ENCODE measurements at places on chromosomes 7 and 10.

GRCh38 chr7:92944633-92945032 is 108.3 kb upstream of the CDK6 start:
- no peak for DNase-seq

DNA sequence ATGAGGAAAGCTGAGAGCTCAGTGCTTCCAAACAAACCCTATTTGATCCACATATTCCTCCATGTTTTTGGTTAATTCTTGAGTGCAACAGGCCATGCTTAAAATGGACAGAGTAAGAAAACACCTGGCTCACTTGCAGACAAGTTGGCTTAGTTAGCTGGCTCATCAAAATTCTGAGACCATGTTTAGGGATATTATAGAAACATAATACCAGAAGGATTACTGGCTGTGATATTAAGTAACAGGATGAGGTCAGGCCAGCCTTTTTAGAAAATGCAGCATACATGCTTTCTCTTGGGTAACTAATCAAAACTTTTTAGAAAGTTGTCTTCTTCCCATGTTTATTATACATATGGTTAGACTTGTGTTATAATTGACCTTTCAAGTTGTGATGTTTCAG is 867.2 kb upstream of the LRRTM3 start:
- DNase-seq, result no peak

GRCh38 chr7:122137251-122138077 is 6.6 kb downstream of the AASS start:
- no peak for DNase-seq

DNA sequence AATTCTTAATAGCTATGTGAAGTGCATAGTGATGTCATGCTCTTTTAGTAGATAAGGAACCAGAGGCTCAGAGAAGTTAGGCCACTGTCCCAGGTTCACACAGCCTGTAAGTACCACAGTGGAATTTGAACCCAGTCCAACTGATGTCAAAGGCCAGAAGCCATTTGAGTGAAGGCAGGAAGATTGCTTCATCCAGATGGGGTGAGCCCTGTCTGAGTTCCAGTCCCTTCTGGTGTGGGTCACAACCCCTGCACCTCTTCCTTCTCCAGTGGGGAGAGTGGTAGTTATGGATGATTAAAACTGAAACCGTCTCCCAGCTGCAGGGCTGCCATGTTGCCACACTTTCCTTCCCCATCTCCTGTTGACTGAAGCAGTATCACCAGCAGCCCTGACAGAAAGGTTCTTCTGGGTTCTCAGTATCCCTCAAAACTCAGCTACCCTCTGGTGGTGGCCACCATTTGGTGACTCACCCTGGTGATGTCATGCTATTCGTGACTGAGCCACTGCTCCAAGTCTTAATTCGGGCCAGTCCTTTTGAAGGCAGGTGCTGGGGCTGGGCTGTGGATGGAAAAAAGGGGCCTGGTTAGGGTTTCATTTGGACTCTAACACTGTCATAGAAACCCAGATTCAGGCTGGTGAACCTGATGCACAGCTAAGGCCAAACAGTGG is 1.5 kb upstream of the C10orf95 start:
- no peak for DNase-seq

GRCh38 chr10:33537066-33537465 is 202.6 kb upstream of the NRP1 start:
- DNase-seq, result no peak

DNA sequence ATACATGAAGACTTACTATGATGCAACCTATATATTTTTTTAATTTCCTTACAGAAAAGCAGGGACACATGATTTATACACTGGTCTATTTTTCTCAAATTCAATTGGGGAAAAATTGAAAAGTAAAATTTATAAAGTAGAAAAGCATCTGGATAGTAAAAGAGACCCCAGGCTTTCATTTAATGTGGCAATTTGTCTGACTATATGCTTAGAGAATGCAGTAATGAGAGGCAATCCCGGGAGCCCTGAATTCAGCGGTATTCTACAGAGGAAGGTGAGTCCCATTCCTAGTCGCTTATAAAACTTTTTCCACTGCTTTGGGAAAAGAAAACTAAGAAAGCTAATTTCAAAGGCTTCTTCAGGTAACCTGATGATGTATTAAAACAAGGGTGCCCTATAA is 167.1 kb downstream of the SEMA3D start:
- DNase-seq, result no peak

- DNase-seq, result no peak
Measured at GRCh38 chr7:132779164-132779563, 202.9 kb upstream of the PLXNA4 start.

DNA sequence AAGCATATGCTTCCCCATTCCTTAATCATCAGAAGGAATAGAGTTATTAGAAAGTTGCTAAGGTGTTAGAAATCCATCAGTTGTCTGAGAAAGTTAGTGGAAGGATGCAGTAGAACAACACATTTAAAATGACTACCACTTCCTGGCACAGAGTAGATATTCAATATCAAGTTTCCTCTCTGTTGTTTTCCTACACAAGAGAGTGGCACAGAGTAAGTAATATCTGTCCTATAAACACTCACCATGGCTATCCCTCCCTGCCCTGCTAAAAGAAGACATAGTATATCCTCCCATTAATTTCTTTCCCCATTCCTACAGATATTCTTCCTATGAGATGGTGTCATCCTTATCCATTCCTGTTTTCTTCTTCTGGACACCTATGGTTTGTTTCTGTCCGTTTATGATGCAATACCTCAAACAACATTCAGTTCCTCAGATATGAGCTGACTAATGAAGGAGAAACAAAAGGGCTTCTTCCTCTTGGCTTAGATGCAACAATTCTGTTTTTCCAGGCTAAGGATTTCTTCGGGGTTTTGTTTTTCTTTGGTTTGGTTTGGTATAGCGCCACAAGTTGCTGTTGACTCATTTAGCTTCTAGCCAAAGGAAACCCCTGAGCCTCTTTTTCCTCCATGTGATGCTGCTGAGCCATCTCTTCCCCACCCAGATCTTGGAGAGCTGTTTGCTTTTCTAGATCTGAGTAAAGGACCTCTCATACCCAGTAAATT is 32.9 kb upstream of the BPGM start:
- DNase-seq, result peak; percentile 12

- peak; percentile 47 for DNase-seq
Measured at GRCh38 chr10:132403511-132404168, 6.6 kb downstream of the PWWP2B start.

DNA sequence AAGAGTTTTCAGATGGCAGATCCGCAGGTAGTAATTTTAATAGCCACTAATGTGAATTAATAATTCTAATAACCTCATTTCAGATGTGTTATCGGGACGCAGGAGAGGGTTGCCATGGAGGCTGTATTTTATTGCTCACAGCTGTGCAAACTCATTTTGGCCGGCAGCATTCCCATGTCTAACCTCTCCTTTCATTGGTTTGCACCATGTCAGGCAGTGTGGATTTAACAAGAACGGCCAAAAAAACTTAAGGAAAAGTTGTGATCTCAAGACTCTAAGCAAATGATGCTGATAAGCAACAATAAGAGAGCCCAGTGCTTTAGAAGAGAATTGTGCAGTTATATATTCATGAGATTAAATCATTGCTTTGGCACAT is 88.7 kb upstream of the NRP1 start:
- DNase-seq, result no peak

GRCh38 chr7:74672343-74672915 is 14.9 kb downstream of the GTF2I start:
- no peak for DNase-seq

DNA sequence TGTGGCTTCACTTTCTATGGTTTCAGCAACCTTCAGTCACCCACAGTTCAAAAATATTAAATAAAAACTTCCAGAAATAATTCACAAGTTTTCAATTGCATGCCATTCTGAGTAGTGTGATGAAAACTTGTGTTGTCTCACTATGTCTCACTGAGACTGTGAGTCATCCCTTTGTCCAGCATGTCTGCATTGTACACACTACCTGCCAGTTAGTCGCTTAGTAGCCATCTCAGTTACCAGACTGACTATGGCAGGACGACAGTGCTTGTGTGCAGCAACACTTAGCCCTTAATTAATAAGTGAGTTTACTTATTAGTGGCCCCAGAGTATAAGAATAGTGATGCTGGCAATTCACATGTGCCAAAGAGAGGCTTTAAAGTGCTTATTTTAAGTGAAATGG is 22.5 kb downstream of the CCDC186 start:
- no peak for DNase-seq

- no peak for DNase-seq
Measured at GRCh38 chr7:73799282-73800141, 29.4 kb upstream of the CLDN3 start.

DNA sequence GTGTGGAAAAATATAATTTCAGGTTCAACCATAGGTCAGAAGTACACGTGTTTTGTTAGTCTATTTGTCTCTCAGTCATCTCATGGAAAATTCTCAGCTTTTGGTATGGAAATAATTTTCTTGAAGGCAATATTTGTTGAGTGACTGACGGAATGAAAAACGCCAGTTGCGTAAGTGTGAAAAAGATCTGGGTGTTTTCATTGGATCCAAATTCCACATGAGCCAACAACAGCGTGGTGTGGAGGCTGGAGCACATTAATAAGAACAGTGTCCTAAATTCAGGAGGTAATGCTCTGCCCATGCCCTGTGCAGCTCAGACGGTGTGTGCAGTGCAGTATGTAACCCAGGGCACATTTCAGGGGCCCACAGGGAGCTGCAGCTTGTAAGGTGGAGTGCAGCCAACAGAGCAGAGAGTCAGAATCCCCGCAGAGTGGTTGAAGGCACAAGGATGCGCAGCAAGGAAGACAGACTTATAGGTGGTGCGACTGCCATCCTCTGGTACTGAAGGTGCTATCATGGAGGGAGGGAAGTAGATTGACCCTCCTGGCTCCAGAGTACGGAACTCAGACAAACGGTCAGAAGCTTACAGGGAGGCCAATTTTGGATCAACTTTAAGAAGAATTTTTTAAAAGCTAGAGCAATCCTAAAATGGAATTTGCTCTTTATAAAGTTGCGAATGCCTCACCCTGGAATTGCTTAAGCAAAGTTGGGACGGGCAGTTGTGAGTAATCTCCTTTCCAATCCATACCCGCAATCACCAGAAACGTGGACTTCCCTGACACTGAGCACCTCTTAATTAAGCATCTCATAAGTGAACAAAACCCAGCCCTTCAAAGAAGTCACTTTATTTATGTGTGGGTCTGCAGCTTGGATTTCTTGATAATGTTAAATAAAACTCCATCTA is 38.0 kb downstream of the EGFR start:
- DNase-seq, result no peak

DNA sequence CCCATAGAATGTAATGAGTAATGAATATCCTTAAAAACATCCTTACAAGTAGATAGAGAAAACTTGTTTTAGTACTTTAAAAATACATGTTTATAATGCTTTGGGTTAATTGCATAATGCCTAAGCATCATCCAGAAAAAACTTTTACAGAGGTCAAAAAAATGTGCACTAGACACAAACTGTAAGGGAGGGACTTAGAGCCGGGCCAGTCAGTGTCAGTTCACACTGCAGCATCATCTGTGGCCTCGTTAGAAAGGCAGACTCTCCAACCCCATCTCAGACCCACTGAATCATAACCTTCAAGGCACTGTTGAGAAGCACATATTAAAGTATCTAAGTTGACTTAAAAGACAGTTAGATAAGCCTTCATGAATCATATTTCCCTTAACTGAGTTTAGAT is 230.1 kb upstream of the PRPS1L1 start:
- no peak for DNase-seq

GRCh38 chr7:36682102-36682501 is 42.2 kb downstream of the AOAH start:
- no peak for DNase-seq

DNA sequence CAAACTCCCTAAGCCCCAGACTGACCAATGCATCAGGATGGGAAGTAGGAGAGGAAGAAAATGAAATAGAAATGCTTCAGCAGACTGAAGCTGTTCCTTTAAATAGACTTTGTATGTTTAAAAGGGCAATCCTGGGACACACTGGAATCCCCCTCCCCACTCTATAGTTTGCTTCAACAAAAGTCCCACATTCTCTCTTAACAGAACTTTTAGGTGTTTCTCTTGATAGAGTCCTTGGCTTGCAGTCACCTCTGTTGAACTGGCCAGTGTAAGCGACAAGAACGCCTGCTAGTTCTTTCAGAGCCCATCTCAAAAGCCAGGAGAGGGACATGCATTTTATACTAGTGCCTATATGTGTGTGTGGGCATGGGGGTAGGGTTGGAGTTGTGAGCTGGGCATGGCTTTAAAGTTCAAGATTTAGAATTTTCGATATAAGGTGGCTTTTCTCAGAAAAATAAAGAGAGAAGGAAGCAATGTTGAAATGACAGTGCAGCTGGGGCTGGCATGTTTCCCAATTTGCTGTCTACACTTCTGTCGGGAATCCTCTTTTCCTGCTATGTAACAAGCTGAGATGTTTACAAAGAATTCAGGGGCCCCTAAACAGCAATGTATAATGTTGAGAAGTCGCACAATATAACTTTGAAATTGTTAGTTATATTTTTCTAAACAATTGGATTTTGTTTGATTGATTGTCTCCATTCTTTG is 2.1 kb downstream of the TBX20 start:
- DNase-seq, result no peak

DNA sequence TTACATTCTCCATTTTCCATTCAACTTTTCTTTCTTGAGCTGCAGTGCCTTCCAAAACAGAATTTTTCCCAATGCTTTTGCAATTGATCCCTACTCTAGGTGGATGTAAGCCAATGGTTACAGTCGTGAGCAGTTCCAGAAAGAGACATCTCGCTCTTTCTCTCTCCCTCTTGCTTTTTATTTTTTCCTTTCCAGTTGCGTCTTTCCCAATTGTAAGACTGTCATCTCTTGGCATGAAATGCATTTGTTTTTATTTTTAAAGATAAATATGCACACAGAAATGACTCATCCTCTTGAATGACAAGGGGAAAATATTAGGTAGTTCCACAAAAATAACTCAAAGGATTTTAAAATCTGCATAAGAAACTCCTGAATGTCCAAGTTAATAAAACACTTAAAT is 25.1 kb downstream of the GLI3 start:
- DNase-seq, result no peak

DNA sequence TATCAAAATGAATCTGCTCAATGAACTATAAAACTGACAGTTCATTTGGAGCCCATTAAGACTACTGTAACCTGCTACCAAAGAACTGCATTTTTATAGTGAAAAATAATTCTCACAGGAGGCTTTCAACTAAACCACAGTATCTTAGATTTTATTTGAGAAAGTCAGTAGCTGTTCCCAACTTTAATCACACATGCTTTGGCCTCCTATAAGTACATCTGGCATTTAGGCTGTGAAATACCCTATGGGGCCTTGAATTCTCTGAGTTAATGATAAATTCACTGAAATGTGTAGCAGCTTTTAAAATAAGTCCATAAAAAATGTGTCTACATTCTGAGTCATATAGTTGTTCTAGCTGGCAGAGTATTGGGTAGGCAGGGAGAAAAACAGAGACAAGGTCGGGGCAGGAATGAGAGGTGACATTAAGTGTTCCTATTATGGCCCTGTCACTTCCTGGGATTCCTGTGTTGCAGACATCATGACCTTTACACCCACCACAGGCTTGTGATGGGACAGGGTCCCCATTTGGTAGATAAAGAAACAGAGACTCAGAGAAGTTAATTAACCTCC is 588.8 kb downstream of the REEP3 start:
- no peak for DNase-seq

DNA sequence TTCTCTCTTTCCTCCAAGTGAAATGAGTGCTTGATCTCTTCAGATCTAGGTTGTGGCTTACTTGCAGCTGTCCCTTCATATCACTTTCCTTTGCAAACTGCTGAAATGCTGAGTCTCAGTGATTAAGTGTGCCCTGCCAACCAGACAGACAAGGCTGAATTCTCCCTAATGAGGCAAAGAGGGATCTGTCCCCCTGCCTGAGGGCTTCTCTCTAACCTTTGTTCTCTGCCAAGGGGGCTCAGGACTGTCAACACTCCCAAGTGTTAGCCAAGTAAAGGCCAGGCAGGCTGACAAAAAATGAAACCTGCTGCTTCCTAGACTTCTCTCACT is at the start of gene MSS51:
MSS51 (minus strand) TSS at position 24 of the 330 bp plus-strand sequence. CDS start 5,277 bp downstream, outside the sequence.
- peak; percentile 67 for DNase-seq

- no peak for DNase-seq
Measured at GRCh38 chr7:142528608-142529408, 220.5 kb upstream of the PRSS1 start.

All from heart left ventricle (tissue), 16 donors.